ENCODE measurements at places on chromosomes 2 and 18.

DNA sequence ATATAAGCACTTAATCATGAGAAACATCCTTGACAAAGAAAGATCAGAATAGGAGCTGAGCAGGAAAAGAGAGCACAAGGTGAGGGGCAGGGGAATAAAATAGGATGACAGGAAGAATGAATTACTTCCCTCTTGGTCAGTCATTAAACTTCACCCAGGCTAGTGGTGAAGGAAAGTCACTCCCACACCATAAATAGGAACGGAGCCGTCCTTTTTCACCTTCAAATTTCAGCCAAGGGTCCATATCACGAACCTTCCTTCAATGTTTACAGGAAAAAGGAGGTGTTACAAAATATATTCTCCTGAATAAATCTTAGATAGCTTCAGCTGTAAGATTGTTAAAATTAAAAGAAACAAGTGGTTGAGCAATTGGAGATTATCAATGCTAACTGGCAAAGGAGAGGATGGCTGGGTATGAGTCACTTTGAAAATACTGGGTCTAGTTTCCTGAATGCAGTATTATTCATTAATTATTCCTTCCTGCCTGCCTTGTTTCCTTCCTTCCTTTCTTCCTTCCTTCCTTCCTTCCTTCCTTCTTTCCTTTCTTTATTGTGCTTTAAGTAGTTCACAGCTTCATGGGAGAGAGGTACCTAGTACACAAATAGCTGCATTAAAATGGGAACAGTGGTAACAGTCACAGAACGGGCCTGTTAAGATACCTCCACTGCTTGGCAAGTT, 292.3 kb upstream of the ID2 start:
- H3K27me3 ChIP-seq: no peaks in the 10 kb centered on the region
- DNase-seq: no peak
- no peaks in the 10 kb centered on the region for H3K4me1 ChIP-seq
- no peaks in the 10 kb centered on the region for H3K36me3 ChIP-seq
- H3K27ac ChIP-seq: no peak overlapping the region

- peak; percentile 58 for DNase-seq
- H3K4me1 ChIP-seq: no peaks in the 10 kb centered on the region
- peaks cover 67% of the 10 kb centered on the region for H3K36me3 ChIP-seq
- H3K4me3 ChIP-seq: no peak overlapping the region
- H3K27ac ChIP-seq: no peak overlapping the region
These were observed 44.1 kb downstream of the TRAPPC12 start for GRCh38 chr2:3423492-3424170.

GRCh38 chr2:211132573-211132972, 576.2 kb downstream of the CPS1 start:
- no peaks in the 10 kb centered on the region for H3K36me3 ChIP-seq
- H3K4me3 ChIP-seq: no peak overlapping the region
- H3K4me1 ChIP-seq: no peaks in the 10 kb centered on the region
- no peaks in the 10 kb centered on the region for H3K27me3 ChIP-seq
- no peak for DNase-seq

DNA sequence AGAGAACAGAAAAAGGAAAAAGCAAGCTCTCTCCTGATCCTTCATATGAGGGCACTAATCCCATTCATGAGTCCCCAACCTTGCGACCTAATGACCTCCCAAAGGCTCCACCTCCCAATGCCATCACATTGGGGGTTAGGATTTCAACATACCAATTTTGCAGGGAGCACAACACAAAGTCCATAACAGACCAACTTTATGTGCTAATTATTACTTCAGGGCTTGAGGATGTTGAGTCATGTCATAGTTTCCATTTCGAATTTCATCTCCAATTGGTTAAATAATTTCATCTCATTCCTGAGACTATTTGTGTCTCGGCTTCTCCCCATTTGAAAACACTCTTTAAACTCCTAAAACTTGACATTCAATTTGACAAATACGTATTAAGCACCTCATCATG, 69.9 kb upstream of the KLF7 start:
- H3K4me1 ChIP-seq: no peaks in the 10 kb centered on the region
- H3K4me3 ChIP-seq: no peak overlapping the region
- DNase-seq: no peak
- H3K27ac ChIP-seq: no peak overlapping the region

- no peak overlapping the region for H3K4me3 ChIP-seq
- no peaks in the 10 kb centered on the region for H3K4me1 ChIP-seq
- H3K27me3 ChIP-seq: no peaks in the 10 kb centered on the region
- DNase-seq: no peak
- H3K27ac ChIP-seq: no peak overlapping the region
These were observed 16.4 kb downstream of the EEF1B2 start for GRCh38 chr2:206176121-206176520.

- H3K27me3 ChIP-seq: no peaks in the 10 kb centered on the region
- no peaks in the 10 kb centered on the region for H3K4me1 ChIP-seq
- no peak overlapping the region for H3K4me3 ChIP-seq
- no peaks in the 10 kb centered on the region for H3K36me3 ChIP-seq
These were observed 111.1 kb downstream of the PDCL3 start for GRCh38 chr2:100673691-100674485.

DNA sequence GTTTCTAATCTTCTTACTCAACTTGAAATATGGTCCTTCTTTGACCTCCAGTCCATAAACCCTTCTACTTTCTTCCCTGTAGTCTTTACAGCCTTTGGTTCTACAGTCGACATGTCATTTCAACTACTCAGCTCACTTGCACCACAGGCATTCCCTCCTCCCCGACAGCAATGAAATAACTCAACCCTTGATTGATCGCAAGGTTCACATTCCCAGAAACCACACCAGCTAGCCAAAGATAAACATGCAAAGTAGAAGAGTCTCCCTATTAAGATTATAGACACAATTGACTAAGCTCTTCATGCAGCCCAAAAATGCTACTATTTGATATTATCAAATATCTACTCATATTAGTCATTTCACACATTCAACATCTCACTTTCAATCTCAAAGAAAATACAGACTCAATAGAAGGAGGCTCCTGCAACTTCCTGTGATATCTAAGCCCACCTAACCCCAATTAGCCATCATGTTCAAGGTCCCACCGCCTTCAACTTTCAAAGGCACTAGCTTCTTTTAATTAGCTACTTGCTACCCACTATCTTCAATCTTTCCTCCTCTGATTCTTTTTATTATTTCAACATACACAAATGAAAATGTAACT, 50.8 kb downstream of the RTTN start:
- no peaks in the 10 kb centered on the region for H3K4me1 ChIP-seq
- peaks cover 7% of the 10 kb centered on the region for H3K36me3 ChIP-seq
- DNase-seq: no peak
- H3K4me3 ChIP-seq: no peak overlapping the region
- H3K27me3 ChIP-seq: no peaks in the 10 kb centered on the region

GRCh38 chr2:48433682-48434081, 96.3 kb upstream of the STON1 start:
- DNase-seq: no peak
- no peak overlapping the region for H3K4me3 ChIP-seq
- no peak overlapping the region for H3K27ac ChIP-seq
- H3K36me3 ChIP-seq: no peaks in the 10 kb centered on the region
- no peaks in the 10 kb centered on the region for H3K27me3 ChIP-seq
- H3K4me1 ChIP-seq: no peaks in the 10 kb centered on the region

DNA sequence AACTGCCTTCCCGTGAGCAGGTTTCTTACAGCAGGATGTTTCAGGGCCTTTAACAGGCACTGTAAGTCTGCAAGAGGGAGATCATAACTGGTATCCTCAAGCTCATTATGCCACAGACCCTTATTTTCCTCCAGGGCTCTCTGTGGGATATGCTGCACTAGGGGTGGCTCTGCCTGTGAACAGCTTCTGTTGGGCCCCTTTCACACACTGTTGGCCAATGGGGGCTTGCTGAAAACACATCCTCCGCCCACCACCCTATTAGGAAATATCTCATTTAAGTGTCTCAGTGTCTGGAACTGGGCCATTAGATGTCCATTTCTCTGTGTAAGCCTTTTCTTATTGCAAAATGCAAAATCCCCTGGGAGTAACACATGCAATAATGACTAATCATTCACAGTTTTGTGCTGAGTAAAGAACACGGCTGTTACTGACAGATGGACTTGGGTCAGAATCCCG, 414.3 kb upstream of the HS6ST1 start:
- DNase-seq: no peak
- H3K27ac ChIP-seq: no peak overlapping the region
- H3K36me3 ChIP-seq: no peaks in the 10 kb centered on the region
- H3K27me3 ChIP-seq: peaks cover 3% of the 10 kb centered on the region
- peaks cover 4% of the 10 kb centered on the region for H3K4me1 ChIP-seq
- H3K4me3 ChIP-seq: no peak overlapping the region

DNA sequence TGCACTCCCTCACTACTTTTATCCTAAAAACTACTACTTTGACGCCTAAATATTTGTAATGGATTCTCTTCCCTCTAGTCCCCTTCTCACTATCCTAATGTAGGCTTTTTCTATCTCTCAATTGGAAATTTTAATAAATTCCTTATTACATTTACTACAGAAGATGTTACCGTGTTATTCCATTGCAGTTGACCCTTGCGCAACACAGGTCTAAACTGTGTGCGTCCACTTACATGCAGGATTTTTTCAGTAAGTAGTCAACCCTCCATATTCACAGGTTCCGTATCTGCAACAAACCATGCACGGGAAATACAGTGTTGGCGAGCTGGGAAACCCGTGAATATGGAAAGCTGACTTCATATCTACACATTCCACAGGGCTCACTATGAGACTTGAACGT, 239.8 kb downstream of the XIRP2 start:
- no peak overlapping the region for H3K4me3 ChIP-seq
- H3K4me1 ChIP-seq: no peaks in the 10 kb centered on the region

DNA sequence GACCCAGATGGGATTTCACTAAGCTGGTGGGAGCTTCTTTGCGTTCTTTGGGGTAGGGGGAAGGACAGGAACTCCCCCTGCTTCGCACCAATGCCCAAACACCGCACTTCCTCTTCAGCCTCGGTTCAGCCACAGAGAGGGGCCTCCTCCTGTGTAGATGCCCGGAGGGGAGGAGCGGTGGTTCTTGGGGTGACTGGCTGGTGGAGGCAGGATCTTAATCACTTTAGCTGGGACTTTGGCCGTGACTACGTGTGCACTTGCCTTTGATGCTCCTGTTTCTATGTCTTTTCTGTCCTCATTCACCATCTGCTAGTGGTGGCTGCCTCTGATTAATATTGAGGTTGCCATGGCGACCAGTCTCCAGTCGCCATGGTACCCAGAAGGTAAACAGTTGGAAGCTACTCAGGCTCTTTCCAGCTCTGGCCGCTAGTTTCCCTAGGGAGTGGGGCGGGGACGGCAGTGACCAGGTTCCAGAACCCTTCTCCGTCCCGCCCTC, 1.9 kb downstream of the CNGA3 start:
- peaks cover 3% of the 10 kb centered on the region for H3K4me1 ChIP-seq
- no peaks in the 10 kb centered on the region for H3K36me3 ChIP-seq
- no peak overlapping the region for H3K4me3 ChIP-seq

- H3K27ac ChIP-seq: no peak overlapping the region
- no peak overlapping the region for H3K4me3 ChIP-seq
- DNase-seq: no peak
These were observed 556.3 kb downstream of the RIT2 start for GRCh38 chr18:42559069-42559690.
